ENCODE measurements at places on chromosomes 1 and 21.

- no peak for DNase-seq
Observed at GRCh38 chr21:35400233-35400939, 351.3 kb upstream of the RUNX1 start.

- no peak for DNase-seq
Observed at GRCh38 chr1:201272799-201273198, 10.5 kb upstream of the PKP1 start.

DNA sequence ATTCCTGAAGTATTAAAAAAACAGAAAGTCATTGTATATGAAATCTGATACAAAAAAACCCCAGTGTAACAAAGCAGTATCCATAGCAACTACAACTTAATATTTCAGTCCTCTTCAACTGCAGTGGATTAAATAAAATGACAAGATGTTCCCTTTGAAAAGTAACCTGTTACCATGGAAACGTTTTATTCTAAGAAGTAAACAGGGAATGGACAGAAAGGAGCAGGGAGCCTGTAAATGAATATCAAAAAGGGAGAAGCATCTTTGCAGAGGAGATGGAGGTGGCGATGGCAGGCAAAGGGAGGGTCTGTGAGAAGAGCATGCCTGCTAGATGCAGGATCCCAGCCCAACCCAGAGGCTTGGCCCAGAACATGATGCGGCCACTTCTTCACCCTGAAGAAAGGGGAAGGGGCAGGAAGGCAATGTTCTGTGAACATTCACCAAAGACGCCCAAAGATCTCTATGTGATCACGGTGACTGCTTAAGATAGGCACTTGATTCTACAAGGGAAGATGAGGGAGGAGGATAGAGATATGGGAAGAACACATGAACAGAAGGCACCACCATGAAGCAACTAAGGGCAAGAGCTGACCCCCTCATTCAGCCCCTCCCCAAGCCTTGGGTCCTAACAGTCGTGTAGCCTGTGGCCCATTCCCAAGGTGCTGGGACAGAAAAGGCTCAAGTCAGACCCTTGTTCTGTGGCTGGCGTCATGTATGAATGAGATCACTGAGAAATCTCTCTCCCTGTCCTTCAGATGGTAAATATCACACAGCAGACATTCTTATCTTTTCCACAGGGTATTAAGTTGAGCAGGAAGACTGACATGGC lies 200.0 kb downstream of the SLC45A1 start:
- no peak for DNase-seq

DNA sequence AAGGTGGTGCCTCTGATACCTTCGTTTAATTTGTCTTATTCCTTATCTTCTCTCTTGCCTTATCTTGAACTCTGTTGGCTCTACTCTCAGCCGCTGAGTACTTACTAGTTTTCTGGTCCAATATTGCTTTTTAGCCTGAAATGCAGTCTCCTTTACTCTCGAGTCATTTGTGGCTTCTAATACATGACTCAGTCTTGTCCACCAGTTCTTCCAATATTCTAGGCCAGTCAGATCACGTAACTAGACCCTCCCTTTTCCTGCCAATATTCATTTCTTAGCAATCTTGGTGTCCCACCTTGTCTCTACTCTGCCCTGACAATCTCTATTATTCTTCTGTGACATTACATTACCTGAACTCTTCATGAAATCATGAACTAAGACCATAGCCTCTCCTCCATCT lies 555.8 kb downstream of the DPYD start:
- DNase-seq = no peak

DNA sequence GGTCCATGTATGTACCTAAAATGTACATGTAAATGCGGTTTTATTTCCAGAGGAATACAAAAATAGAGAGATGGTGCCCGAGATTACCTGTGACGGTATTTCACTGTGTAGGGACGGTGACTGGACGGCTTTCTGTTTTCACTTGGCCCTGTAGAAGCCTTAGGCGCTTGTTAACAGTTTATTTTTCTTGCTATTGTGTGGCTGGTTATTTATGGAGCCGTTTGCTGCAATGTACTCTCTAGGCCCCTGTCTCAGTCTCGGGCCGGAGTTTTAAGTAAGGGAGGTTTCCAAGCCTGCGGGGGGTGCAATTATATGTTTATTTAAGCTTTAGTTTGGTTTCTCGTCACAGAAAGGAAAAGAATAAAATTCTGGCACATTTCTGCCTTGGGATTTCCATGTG lies 413 bp downstream of the EFCAB7 start:
- no peak for DNase-seq

DNA sequence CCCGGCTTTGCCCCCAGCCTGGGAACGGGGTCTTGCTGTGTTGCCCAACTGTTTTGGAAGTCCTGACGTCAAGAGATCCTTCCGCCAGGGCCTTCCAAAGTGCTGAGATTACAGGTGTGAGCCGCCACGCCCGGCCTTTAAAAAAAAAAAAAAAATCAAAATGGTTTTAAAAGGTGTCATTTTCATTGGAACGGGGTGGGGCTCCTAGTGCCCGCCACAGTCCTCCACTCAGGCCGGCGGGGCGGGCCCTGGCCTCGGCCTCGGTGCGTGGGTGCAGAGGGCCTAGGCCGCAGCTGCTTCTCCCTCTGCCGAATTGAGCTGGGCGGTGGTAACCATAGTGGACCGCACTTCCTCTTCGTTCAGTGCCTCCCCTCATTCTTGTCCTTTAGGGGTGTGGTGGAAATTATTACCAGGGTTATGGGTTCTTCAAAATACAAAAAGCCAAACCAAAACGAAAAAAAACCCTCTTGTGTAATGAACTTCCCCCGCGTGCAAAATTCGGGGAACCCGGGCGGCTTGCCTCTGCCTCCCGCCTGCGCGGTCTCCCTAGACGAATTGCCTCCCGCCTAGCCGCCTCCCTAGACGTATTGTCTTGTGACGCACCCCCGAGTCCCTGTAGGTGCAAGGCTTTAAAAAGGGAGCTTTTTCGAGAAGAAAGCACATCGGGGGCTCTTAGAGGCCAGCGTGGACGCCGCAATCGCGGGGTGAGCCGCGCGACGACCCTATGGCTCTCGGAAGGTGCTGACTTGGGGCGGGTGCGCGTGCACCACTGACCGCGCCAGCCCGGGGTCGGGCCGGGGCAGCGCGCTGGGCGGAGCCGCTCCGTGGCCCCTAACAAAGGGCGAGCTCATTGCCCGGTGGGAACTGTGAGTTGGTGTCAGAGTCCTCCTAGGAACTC lies 10.5 kb upstream of the SPEN start:
- DNase-seq = peak; percentile 45

GRCh38 chr1:109877776-109878175 lies 32.9 kb upstream of the CSF1 start:
- DNase-seq = no peak

DNA sequence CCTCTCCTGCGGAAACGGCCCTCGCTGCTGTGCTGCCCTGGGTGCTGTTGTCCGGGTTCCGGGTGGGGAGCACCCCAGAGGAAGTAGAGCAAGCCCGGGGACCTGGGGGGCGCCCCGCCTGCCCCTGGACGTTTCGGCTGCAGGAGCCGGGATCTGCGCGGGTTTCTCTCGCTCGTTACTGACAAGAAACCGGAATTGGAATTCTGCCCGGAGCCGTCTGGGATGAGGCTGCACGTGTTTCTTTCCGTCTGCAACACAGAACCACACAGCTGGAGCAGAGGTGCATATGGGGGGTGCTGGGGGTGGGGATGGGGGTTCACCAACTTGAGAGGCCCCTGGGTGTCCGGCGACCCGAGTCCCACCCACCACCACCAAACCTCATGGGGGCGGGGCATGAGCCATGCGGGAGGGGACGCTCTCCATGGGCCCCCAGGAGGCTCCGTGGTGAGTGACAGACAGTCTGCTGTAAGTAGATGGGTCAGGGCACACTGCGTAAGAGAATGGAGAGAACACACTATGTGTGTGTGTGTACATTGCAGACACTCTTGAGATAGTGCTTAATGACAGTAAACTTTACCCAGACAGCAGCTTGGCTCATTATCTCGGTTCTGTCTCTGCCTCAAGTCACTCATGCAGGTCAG lies 261.4 kb upstream of the C1orf174 start:
- no peak for DNase-seq

DNA sequence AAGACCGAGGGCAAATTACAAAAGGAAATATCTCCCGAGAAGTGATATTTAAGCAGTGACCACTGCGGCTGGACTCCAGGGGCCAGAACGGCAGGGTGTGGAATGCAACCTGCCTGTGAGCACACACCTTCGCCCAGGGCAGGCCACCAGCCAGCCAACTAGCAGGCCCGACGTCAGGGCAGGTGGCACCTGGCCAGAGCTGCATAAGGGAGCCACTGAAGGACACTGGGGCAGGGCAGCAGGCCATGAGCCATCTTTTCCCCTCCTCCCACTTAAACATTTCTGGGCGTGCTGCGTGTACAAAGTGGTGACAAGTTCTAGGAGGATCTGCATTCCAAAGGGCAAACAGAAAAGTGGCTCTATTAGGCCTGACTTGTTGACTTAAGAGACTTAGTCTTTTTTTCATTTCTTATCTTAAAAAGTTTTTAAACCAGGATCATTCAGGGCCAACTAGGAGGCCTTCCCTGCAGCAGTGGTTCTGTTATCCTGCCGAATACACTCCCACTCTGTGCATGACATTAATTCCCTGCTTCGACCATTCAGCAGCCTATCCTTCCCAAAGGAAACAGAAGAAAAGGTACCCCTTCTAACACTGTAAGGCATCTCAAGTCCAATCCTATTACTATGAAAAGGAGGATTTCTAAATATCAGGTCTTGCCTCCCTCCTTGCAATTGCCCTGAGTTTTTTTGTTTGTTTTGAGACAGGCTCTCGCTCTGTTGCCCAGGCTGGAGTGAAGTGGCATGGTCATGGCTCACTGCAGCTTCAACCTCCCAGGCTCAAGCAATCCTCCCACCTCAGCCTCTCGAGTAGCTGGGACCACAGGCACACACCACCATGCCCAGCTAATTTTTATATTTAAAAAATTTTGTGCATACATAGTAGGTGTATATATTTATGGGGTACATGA lies 96.3 kb downstream of the BCAR3 start:
- DNase-seq = peak; percentile 62

DNA sequence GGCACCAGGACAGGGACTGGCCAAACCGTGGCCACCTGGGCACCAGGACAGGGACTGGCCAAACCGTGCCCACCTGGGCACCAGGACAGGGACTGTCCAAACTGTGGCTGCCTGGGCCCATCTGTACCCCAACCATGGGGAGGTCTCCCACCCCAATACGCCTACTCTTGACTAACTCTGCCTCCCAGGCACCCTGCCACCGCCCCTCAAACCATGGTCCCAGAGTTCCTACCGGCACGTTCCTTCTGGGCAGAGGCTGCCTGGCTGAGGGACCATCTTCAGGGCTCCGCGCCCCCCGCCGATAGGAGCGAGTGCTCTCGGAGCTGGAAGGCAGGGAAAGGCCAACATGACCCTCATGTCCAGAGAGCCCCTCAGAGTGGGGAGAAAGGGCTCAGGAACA lies 6.3 kb upstream of the TCEA3 start:
- DNase-seq = no peak

GRCh38 chr21:26117324-26117971 lies 53.1 kb downstream of the APP start:
- no peak for DNase-seq

- no peak for DNase-seq
Observed at GRCh38 chr1:107949467-107950253, 15.3 kb downstream of the VAV3 start.

- DNase-seq = peak; percentile 63
Observed at GRCh38 chr1:115364046-115364779, 26.2 kb upstream of the NGF start.

DNA sequence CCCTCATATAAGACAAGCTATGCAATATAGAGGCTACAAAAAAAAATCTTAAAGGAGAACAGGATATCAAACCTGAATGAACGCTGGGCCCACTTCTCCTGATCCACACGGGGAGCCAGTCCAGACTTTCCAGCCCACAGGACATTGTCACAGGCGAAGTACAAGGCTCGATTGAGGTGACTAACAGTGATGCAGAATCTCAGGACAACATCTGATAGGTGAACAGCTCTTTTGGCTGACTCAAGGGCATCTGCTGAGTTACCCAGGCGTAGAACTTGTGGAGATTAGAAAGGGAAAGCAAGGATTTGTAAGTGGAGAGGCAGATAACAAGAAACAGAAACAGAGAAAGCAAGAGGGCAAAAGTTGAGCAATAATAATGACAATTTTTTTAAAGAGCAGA lies 1.8 kb downstream of the PEX11B start:
- DNase-seq = no peak

GRCh38 chr1:67945733-67946374 lies 104.6 kb downstream of the DIRAS3 start:
- DNase-seq = peak; percentile 63

GRCh38 chr1:204506969-204507316 lies 9.3 kb upstream of the MDM4 start:
- DNase-seq = peak; percentile 91

- no peak for DNase-seq
Observed at GRCh38 chr1:190399233-190399632, 78.4 kb downstream of the BRINP3 start.

DNA sequence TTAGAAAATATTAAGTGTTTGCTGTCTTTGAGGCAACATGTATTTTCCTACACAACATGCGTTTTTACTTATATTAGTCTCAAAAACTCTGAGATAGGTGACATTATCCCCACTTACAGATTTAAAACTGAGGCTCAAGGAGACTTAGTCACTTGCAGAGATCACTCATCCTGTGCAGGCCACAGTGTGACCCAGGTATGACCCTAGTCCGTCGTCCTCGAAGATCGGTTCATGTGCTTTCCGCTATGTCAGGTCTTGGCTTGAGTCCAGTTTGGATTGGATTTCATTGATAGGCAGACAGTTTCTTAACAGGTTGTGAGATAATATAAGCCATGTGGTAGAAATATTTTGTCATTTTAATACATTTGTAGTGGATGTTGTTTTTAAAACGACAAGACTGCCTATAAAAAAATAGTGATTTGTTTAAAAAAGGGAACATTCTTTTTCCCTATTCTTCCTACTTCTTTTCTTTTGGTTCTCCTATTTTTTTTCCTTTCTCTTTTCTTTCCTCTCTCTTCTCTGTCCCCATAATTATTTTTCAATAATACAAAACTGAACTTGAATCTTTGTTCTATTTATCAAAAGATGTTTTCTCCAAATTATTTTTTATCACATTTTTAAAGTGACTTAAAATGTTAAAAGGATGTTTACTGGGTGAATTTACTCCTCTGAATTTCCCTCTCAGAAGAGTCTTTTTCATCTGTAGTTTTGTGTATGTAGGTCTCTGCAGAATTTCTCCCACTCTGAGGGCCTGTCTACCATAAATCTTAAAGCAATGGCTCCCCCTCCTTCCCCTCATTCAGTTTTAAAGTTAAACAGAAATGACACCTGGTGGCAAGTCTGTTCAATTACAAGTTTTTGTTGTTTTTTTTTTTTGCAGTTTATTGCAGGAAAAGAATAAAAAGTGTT lies 81.8 kb downstream of the PHTF1 start:
- DNase-seq = no peak

DNA sequence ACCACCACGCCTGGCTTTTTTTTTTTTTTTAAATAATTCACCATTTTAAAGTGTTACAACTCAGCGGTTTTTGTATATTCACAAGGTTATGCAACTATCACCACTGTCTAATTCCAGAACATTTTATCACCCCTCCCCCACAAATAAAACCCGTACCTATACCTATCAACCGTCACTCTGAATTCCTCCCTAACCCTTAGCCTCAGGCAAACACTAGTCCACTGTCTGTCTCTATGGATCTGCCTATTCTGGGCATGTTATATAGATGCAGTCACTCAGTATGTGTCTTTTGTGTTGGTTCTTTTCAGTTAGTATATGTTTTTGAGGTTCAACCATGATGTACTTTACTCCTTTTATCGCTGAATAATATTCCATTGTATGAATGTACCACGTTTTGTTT lies 19.3 kb upstream of the GRHL3 start:
- no peak for DNase-seq
